ENCODE measurements at places on chromosomes 4 and X.

DNA sequence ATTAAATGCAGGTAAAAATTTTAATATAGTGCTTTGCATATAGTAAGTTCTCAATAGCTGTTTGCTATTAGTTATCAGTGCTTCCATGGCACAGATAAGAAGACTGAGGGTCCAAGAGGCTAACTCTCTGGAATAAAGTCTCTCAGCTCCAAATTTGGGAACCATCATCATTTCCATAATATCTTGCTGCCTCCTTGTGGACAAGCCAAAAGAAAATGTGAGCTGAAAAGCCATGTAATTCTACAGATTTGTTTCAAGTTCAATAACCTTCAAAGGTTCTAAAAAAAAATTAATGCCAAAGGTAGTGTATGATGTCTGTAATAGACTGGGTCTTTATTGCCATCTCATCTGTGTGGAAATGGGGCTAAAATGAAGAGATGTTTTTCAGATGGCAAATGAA is 136.9 kb upstream of the VCX start:
- DNase-seq: no peak

DNA sequence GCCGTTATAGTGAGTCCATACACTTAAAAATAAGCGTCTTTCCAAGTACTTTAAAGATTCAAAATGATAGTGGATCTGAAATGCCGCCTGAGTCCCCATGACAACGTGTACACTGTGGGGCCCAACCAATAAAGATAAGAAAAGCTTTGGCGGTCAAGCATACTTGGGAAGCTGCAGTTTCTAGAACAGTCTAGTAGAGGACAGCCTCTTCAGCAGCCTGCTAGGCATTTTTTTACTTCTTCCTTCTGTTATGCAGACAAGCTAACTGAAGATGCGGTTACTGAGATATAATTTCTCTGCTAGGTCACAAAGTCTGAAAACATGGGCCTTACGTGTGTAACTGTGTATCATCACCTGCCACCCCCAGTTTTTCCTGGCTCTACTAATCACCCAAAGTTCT is 402 bp upstream of the UPRT start:
- no peak for DNase-seq

- DNase-seq: no peak
Measured at GRCh38 chr4:13659341-13660070, 32.0 kb upstream of the BOD1L1 start.

GRCh38 chr4:52658641-52659000 is 480 bp downstream of the USP46 start:
- no peak for DNase-seq

DNA sequence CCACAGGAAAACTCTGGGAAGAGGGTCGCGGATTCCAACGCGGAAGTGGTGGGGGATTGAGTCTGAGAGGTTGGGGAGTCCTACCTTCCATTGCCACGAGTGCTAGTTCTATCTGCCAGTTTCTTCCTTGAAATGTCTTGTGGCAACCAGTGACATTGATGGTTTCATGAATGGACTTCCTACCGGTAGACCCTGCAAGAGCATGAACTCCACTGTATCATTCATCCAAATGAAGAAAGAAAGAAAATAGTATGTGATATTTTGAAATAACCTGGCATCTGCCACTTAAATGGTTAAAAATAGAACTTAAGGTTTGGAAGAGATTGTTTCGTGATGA is 1.1 kb upstream of the SLC10A7 start:
- no peak for DNase-seq

- no peak for DNase-seq
Measured at GRCh38 chr4:165783626-165784025, 89.4 kb upstream of the TLL1 start.

DNA sequence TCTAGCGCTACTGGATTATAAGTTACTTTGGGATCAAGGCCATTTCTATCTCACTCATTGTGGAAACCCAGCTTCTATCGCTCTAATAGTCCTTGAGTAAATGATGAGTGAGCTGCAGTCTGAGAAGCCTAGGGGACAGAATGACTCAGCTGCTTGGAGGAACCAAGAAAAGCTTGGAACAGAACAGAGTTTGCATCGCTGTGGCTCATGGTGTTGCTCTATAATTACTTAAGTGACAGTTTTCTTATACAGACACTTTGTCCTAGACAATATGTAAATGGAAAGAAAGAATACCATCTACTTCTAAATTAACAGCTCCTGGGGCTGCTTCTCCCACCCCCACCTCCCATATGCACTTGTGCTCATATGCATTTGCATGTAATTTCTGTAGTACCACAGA is 156.9 kb downstream of the SLIT2 start:
- DNase-seq: no peak

- DNase-seq: no peak
Measured at GRCh38 chr4:87911252-87911774, 64.2 kb upstream of the SPP1 start.

DNA sequence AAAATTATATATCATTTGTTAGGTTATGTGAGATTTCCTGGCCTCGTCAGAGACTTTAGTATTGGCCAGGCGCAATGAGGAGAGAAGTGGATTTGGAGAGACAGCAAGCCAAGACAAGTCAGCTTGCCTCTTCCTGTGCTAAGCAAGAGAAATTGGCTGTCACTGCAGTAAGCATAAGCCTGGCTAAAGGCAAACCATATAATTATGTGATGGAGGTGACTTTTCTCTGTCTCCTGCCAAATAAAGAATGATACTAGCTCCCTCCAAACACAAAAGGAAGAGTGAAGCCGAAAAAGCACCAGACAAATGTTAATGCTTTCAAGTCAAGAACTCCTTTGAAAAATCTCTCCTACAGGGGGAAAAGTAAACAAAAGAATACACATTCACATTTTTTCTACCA is 2246.0 kb downstream of the ARAP2 start:
- DNase-seq: no peak

DNA sequence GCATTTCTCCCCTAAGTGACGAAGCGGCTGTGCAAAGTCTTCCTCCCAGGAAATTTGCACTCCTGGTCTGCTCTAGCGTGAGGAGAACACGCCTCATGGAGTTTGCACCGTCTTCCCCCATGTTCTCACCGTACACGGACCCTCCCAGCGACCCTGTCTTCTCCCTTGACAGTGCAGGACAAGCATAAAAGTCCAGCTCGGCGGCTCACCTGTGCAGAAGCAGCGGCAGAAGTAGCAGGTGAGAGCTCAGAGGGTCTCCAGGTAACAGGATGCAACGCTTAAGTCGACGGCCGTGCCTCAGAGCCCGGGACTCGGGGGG is 314 bp downstream of the P2RY8 start:
- DNase-seq: no peak

- no peak for DNase-seq
Measured at GRCh38 chrX:87098477-87098876, 419.1 kb upstream of the KLHL4 start.

DNA sequence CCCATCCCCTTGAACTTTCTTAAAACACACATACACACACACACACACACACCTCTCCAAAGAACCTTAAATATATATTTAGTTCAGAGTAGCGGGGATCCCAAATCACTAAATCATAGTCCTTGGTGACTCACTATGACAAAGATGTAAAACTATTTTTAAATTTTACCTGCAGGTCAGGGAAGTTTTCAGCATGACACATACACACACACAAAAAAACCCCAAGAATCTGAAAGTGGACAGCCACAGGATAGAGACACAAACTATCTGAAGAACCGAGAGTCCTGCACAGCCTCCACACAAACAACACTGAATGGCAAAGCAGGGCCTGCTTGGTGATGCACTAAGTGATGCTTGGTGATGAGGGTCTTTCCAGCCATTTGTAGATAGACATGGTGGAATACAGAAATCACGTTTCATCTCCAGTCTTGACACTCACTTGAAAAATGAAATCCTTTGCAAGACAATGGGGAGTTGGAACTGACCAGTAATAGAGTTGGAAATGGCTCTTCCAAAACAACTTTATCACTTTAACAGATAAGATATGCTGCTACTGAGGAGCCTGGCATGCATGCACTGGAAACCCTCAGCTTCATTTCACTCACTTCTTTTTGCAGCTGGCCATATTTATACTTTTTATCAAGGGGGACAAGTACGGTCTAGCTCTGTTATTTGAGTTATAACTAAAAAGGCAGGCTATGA is 307.3 kb downstream of the RAPGEF2 start:
- no peak for DNase-seq

DNA sequence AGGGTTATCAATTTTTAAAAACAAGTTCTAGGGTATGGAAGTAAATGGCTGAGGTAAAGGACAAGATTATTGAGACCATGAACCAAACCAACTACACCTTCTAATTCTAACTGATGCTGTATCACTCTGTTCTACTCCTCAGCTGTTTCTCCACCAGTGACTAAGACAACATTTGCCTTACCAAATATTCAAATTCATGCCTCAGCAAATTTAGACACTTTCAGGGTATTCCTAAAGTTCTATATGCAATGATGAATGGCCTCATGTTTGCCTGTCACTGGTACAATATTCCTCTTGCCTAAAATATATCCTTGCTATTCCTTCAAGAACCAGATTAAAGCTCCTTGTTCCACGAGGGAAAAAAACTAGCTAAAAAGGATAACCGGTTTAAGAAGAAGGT is 5.0 kb downstream of the RPL9 start:
- DNase-seq: no peak

DNA sequence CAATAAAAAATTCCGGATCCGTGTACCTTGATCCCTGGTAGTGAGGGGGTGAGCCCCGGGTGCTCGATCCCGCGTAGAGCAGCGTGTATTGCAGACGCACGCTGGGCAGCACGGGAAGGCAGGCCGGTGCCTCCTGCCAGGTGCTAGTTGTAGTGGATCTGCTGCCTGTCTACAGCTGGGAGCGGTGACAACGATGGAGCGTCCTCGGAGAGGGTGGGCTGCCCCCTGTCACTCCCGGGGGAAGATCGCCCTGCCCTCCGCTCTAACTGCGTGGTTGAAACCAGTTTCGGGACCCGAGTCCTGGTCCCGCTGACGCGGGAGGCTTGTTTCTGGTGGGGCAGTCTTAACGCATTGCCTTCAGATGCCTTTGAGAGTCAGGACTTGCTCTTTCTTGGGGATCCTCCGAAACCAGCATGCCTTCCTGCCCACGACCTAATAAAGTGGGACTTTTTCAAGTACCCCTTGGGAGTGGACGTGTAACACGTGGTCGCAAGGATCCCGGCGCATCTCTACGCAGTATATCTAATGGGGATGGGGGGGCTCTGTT is 2.7 kb upstream of the NKX6-1 start:
- no peak for DNase-seq

DNA sequence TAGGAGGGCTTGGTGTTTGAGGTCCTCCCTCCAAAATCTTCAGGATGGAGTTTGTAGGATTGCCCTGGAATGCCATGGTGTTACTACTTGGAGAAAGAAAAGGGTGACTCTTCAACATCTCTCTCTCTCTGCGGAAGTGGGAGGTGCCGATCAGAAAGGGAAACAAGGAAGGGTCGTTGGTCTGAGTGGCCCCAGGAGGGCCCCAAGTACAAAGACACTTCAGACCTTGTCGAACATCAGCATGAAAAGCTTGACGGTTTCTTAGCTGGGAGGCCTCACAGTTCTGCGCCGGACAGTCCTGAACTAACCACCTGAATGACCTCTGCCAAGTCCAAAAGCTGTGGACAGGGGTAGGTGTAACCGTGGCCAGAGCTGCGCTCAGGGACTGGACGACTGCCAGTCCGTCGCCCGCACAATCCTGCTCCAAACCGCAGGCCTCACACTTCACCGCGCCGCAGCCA is 646 bp upstream of the GSX2 start:
- no peak for DNase-seq

DNA sequence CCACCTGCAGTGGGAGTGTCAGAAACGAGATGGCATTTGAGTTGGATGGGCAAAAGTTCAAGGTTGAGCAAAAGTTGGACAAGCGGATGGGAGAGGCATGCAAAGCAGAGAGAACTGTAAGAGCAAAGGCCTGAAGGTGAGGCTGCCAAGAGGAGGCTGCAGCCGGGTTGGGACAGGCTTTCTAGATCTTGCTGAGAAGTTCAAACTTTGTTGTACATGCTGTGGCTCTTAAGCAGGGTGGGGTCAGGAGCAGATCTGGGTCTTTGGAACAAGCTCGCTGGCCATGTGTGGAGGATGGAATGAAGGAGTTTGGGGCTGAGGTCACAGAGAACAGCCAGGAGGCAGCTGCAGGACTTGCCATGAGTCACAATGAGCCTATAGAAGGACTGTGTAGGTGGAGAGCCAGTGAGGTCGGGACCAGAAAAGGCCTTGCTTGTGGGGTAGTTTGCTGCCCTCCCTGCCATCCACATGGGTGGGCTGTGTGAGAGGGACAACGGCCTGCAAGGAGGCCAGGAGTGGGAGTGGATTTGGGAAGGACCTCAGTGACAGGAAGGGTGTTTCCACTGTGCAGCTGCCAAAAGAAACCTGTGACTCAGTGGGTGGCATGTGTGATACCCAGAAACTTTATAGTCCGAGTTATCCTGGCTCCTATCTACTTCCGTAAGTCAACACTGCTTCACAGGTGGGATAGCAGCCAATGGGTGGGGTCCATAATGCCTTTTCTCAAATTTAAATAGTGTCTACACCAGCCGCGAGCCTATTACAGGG is 210.4 kb downstream of the MID1IP1 start:
- DNase-seq: no peak

DNA sequence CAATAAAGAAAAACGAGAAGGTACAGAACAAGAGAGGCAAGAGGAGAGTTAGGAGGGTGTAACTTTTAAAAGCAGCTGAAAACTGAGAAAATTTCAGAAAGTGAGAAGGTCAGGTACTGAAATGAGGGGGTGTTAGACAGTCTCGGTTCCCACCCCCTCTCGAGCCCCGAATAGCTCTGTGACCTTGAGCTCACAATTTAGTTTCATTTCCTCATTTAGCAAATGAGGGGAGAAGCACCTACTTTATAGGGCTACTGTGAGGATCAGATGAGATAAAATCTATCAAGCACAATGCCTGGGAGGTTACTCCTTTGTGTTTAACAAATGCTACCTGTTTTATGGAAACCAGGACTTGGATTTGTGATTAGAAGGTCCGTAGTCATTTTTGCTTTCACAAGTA is 4.9 kb downstream of the UGT8 start:
- no peak for DNase-seq

- no peak for DNase-seq
Measured at GRCh38 chr4:129823105-129823504, 727.2 kb downstream of the C4orf33 start.

GRCh38 chr4:67049446-67049845 is 495.9 kb downstream of the CENPC start:
- DNase-seq: no peak

- DNase-seq: no peak
Measured at GRCh38 chr4:168863719-168864647, 146.1 kb downstream of the CBR4 start.

Data from T-helper 1 cell (primary cell).